Midbrain (tissue), 1 donor: ENCODE measurements at places on chromosomes 6 and 20.

- DNase-seq: no peak
These were observed 516.8 kb upstream of the MARCKS start for GRCh38 chr6:113340371-113340770.

DNA sequence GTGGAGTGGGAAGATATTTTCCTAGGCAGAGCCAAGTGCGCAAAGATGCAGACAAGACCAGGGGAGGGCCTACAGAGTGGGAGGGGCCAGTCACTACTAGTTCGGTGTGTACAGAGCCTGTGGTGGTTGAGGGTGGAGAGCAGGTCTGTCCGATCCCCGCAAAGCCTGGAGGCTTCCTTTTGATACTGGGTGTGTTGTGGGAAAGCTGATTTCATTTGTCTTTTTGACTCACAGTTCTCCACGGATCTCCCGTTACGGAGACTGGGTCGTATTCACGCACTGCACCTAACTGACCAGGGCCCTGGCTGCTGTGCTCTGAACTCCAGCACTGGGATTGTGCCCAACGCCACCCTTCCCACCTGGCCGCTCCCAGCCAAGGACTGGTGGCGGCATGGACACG, 1.4 kb upstream of the TIAM2 start:
- no peak for DNase-seq

DNA sequence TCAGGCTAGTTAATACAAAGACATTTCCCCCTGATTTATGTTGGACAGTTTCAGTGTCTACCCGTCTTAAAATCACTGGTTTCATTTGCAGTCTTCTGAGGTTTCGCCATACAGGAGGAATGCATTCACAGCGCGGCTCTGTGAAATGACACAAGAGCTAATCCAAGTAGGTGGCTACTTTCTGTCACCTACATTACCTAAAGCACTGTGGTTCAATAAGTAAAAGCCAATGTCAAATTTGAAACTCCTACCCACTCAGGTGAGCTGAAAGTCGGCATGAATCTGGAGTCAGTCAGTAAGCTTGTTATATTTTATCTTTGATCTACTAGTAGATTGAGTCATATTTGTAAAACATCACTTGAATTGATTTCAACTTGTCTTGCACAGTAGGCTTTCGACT, 370.8 kb downstream of the LAMA2 start:
- no peak for DNase-seq

GRCh38 chr6:136985502-136985901, 59.3 kb downstream of the IL20RA start:
- no peak for DNase-seq

- DNase-seq: no peak
These were observed 233.0 kb upstream of the PRND start for GRCh38 chr20:4488407-4489339.

GRCh38 chr20:444117-444516, 18.2 kb downstream of the TBC1D20 start:
- DNase-seq: peak; percentile 17

- DNase-seq: no peak
These were observed 268.9 kb downstream of the PTPRT start for GRCh38 chr20:42920776-42921175.

DNA sequence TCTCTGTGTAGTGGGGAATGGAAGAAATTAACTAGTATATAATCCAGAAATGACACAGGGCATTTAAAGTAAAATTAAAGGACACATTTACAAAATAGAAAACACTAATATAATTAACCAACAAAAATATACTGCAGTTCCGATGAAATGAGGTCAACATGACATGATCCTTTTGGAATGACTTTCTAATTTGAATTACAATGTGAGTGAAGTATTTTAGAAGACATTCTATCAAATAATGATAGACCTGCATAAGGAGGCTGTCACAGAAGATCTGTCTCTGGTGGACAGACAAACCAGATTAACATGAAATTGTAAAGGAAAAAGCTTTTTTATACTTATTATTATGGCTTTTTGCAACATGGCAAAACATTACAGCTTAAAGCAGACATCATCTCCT, 100.6 kb upstream of the FAM184A start:
- DNase-seq: no peak

DNA sequence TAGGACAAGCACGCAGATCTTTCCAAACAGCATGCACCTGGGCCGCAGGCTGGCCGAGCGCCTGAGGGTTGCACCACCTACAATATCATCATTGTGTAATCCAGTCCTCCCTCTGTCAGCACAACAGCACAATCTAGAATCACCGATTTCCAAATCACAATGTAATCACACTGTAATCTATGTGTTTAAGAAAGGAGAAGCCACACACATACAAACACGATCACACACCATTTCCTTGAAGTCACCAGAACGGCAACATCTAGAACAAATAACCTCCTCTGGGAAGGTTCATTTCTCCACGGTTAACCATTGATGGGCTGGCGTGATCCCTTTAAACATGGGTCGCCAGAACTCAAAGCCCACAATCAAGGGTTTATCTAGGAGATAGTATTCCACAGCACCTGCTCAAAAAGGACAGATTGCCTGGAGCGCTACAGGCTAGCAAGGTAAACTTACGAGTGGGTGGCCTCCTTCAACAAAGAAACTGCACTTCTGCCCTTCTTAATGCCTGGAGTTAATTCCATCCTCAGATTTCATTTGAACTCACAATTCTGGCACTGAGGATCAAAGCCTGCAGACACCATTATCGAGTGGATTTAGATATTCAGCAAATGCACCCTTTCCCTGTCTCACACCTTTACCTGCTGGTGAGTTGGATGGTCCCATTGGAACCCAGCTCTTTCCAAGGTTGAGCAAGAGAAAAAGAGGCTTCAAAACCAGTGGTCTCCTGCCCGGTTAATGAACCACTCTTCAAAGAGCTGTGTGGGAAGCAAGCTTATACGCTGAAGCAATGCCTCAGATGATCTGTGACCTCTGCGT, 83.8 kb upstream of the FOXQ1 start:
- DNase-seq: no peak

GRCh38 chr6:6758915-6759654, 170.6 kb downstream of the LY86 start:
- peak; percentile 45 for DNase-seq

DNA sequence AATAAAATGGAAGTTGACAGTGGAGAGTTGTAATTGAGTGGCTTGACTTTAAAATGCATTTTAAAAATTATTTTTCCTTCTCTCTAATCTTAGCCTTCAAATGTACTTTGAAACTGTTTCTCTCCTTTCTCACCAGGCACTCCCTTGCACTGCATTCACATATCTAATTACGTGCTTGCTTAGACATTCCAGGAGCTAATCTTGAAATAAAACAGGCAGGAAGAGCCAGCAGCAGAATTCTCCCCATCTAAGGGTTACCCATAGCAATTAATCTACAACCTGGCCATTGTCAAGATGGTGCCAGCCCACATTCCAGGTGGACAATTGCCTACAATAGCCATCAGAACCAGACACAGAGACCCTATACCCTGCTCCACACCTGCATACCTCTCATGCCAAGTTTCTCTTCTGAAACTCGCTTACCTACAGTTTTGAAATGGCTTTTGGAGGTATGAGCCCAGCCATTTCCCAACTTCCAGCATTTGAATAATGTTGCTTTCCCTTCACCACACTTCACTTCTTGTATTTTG, 167.6 kb upstream of the GJE1 start:
- DNase-seq: no peak

DNA sequence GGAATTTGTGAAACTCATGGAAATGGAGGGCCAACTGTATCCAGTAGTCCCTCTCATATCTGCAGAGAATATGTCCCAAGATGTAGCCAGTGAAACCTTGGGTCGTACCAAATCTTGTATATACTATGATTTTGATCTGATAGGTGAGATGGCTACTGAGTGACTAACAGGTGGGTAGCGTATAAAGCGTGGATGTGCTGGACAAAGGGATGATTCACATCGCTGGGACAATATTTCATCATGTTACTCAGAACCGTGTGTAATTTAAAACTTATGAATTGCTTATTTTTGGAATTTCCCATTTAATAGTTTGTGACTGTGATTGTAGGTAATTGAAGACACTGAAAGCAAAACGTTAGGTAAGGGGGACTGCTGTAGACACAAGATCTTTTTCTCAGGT, 144.1 kb downstream of the SMAP1 start:
- no peak for DNase-seq

DNA sequence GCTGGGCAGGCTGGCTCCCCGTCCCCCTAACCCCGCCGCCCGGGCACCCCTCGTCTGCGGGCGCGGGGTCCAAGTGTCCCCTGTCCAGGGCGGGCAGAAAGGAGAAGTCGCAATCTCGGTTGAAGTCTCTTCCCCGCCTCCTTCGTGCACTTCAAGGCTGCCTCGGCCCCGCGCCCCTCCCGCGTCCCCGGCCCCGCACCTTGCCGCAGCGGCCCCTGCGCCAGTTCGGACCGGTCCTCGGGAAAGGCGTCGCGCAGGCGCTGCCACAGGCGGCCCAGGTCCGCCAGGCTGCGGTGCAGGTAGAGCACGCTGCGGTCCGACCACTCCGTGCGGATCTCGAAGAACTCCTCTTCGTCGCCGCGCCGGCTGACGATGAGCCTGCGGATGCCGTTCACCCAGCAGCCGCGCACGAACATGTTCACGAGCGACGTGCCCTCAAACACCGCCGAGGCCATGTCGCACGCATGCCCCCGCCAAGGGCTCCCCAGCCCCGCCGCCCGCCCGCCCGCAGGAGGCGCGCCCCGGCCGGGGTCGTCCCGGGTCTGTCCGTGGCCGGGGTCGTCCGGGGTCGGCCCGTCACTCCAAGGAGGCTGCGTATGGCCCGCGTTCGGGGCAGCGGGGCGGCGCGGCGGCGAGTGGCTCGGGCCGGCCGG, at the start of gene PXDC1:
Gene PXDC1 (minus strand): TSS at position 637 of the 653 bp plus-strand sequence. CDS start 182 bp downstream, at position 455.
- no peak for DNase-seq

GRCh38 chr6:90414352-90414751, 117.7 kb upstream of the BACH2 start:
- DNase-seq: no peak

DNA sequence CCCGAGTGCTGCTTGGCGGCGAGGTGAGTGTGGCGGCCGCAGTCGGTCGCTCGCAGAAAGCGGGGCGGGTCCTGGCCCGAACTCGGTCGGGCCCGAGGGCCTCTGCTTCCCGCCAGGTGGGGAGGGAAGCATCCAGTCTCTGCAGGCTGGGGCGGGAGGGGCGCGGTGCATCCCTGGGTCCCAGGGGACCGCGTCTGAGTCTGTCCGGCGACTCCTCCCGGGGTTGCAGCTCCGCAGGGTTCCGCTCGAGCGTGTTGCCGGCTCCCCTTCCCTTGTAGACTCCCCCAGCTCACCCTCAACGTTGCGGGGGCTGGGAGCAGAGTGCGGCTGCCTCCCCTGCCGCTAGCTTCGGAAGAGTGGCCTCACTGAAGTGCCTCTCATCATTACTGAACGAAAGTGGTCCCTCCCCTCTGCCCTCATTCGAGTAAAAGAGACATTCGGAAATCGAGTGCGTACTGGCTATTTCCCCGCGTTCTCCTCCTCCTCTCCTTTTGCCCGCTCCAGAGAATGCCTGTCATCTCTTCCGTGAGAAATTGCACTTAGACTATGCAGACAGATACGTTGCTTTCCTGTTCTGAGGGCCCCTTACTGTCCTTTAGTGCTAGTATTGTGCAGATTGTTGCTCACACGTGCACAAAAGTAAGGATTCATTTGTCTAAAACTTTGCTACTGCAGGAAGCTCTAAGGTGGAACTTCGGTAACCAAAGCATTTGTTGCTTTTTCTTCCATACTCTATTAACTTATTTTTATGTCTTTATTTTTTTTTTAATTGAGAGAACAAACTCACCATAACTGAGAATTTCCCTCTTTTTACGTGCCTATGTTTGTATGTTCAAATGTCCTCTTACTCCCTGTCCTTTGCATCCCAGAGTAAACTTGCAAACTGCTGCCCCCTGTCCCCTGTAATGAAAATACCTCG, 751 bp downstream of the MAP3K4 start:
- DNase-seq: peak; percentile 75

- DNase-seq: no peak
These were observed 75.9 kb downstream of the RREB1 start for GRCh38 chr6:7183707-7184106.

GRCh38 chr6:165186041-165186440, 123.4 kb downstream of the C6orf118 start:
- DNase-seq: no peak

- DNase-seq: no peak
These were observed 65.3 kb downstream of the NUS1 start for GRCh38 chr6:117740605-117741004.

DNA sequence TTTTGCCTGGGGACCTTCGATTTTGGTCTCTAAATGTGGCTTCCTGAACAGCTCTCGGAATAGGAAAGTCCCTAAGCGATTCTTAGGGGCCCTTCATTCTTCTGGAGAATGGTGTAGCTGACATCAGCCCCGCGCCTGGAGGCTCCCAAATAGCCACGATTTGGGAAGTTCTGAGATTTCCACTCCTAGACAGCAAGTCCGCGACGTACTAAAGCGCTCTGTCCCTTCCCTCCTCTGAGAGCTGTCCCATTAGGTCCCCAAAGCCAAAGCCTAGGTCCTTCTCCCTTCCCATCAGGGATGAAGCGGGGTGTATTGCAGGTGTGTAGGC, 756 bp downstream of the MOXD1 start:
- DNase-seq: no peak

GRCh38 chr20:46174469-46175126, 56.5 kb downstream of the CD40 start:
- peak; percentile 15 for DNase-seq

- DNase-seq: no peak
These were observed 100.2 kb downstream of the FIG4 start for GRCh38 chr6:109791301-109791700.

- DNase-seq: no peak
These were observed 27.5 kb downstream of the DLL1 start for GRCh38 chr6:170263410-170263809.

DNA sequence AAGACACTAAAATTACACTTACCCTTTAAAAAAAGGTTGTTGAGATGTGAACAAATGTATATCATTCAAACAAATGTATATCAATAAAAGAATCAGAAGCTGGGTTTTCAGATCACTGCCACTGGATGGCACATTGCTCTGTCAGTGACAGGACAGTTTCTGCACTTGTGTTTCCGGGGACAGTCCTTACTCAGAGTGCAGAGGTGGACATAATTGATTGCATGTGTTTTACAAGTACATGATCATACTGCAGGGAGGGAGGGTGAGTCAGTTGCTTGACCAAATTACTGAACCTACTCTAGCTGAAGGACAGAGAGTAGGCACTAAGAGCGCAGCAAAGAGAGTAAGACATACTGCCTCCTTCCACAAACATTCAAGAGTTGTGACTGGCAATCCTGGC, 302.3 kb downstream of the TENT5A start:
- no peak for DNase-seq

- DNase-seq: no peak
These were observed 740.8 kb downstream of the PHF3 start for GRCh38 chr6:64376394-64376793.

- DNase-seq: no peak
These were observed 7.4 kb downstream of the MAFB start for GRCh38 chr20:40681684-40682083.

DNA sequence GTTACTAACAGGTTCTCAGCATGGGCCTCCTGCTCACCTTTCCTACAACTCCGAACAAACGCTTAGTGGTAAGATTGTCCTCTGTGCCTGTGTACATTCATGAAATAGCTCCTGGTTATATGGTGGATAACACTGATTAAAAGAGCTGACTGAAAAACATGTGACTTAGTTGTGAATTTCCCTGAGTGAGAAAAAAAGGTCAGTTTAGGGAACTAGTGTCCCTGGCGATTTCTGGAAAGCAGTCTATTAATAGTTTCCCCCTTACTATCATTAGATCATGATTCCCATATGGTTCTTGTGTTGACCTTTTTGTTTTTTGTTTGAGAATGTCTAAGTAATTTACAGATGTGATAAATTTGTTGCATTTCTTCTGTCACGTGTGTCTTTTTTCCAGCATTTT, 15.6 kb downstream of the SNRPC start:
- DNase-seq: no peak
